ENCODE measurements at places on chromosomes 12 and 14.
A peak's percentile ranks its signal among the peaks of the same experiment; 100 is the strongest.

- DNase-seq: no peak
These were observed 150.6 kb downstream of the ADCK1 start for GRCh38 chr14:77950371-77951063.

- no peak for DNase-seq
These were observed 106.0 kb upstream of the TMTC1 start for GRCh38 chr12:29889737-29890136.

- DNase-seq: peak; percentile 89
These were observed 79.4 kb upstream of the GPR68 start for GRCh38 chr14:91323671-91324605.

DNA sequence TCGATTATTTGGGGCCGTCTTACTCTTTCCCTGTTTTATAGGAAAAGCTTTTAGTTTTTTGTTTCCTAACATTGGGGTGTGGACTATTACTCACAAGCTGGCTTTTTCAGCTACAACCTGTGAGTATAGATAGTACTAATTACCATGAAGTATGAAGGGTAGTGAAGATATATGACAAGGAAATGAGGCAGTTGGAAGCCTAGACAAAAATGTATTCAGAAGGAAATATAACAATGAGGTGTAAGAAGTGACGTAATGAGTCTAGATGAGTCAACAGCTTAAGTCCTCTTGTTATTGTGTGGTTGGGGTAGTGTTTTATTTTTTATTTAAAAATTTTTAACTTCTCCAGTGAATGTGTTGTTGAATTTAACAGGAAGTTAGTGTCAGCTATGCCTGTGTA is 804.5 kb downstream of the NRXN3 start:
- DNase-seq: no peak
